ENCODE measurements at places on chromosomes 6 and 20.

GRCh38 chr6:24600903-24601302 is 45.1 kb downstream of the KIAA0319 start:
- peak; percentile 75 for DNase-seq

- no peak for DNase-seq
These were observed 159.3 kb upstream of the ECI2 start for GRCh38 chr6:4294636-4295035.

DNA sequence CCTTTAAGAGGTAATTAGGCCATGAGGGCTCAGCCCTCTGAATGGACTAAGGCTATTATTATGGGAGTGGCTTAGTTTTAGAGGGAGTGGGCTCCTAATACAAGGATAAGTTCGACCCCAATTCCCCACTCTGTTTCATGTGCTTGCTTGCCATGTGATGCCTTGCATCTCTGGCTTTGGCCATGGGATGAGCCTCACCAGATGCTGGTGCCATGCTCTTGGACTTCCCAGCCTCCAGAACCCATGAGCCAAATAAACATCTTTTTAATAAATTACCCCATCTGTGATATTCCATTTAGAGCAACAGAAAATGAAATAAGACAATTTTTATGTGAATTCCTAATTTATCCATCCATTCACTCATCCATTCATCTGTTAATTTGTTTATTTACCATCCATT is 50.3 kb downstream of the GTF2H5 start:
- DNase-seq, result no peak

DNA sequence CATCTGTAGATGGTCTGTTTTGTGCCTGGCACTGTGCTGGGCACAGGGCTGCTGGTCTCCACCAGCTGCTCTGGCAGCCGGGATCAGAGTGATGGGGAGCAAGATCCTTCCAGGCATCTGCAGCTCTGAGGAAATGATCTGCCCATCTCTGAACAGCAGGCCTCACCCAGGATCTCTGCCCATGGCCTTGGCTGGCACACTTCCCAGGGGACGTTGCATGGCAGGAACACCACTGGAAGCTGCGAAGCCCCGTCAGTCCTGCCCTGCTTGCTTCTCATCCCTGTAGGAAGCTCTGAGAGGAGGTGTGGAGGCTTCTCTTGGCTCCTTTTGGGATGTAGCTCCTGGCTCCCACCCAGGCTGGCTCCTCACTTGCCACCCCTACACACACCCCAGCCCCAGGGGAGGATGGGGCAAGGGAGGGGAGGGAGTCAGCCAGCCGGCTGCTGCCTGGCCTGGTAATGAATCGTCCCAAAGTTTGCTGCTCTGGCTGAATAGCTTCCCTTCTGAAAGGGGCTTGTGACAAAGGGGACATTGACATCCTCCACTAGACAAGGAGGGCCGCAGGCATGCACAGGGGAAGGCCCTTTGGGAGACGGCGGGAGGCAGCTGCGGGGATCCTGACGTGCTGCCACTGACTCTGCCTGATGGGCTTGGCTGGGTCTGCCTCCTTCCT is 108.9 kb downstream of the VEGFA start:
- no peak for DNase-seq

- DNase-seq, result no peak
These were observed 425.1 kb upstream of the SULF2 start for GRCh38 chr20:48210111-48211027.

GRCh38 chr6:107941627-107942026 is 16.4 kb downstream of the SEC63 start:
- no peak for DNase-seq

DNA sequence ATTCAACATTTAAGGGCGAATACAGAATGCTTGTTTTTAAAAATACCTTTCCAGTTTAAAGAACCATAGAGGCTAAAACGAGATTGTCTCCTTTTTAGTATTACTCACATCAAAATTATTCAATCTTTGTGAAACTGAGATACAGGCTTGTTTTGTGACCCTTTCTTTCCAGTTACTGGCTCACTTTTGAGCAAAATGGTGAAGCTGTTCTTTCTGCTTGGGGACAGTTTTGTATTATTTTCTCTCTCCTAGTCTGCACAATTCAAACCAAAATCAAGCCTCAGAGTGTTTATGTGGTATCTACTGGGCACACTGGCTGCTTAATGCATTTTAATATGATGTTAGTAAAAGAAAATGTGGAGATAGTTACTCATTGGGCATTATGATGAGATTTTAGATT is 36.5 kb downstream of the HIVEP1 start:
- DNase-seq, result no peak

DNA sequence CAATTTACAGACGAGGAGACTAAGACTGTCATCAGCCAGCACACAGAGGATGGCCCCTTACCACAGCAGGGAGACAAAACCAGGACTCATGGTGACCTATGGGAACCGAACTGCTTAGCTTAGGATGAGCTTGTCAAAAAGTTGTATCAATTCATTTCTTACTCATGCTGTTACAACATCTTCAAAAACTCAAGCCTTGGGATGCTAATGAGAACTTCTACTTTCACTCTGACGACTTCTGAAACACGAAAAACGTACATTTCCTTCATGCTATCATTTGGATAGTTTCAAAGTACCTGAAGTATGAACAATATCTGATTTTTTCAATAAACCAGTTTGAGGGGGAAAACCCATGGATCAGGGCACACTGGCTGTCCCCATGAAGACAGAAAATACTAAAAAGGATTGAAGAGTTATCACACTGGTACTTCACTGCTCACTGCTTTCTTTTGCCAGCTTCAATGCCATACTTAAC is 31.9 kb downstream of the HIVEP2 start:
- no peak for DNase-seq

- no peak for DNase-seq
These were observed 67.9 kb upstream of the SPACA1 start for GRCh38 chr6:87979737-87980136.

GRCh38 chr6:142966294-142966693 is 21.3 kb upstream of the HIVEP2 start:
- DNase-seq, result no peak

- no peak for DNase-seq
These were observed 90.5 kb upstream of the LY86 start for GRCh38 chr6:6497976-6498375.

- peak; percentile 82 for DNase-seq
These were observed 3.3 kb upstream of the PACSIN1 start for GRCh38 chr6:34462551-34462971.

DNA sequence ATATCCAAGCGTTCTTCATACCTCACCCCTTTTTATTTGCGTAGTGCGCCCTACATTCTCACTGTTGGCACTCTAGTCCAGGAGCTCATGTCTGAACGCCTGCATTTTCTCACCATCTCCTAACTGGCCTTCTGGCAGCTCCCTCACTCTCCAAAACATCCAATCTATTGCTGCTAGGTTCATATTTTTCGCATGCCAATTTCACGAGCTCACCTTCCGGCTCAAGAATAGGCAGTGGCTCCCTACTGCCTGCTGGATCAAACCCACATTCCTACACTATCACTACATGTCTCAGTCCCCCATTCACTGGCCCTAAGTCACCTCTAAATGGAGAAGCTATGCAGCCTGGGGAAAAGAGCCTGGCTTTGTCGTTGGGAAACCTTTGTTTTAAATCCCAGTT is 115.0 kb downstream of the IPCEF1 start:
- no peak for DNase-seq

GRCh38 chr6:24448828-24449525 is 40.4 kb downstream of the GPLD1 start:
- DNase-seq, result no peak

GRCh38 chr6:155782320-155782731 is 326.7 kb upstream of the NOX3 start:
- no peak for DNase-seq

DNA sequence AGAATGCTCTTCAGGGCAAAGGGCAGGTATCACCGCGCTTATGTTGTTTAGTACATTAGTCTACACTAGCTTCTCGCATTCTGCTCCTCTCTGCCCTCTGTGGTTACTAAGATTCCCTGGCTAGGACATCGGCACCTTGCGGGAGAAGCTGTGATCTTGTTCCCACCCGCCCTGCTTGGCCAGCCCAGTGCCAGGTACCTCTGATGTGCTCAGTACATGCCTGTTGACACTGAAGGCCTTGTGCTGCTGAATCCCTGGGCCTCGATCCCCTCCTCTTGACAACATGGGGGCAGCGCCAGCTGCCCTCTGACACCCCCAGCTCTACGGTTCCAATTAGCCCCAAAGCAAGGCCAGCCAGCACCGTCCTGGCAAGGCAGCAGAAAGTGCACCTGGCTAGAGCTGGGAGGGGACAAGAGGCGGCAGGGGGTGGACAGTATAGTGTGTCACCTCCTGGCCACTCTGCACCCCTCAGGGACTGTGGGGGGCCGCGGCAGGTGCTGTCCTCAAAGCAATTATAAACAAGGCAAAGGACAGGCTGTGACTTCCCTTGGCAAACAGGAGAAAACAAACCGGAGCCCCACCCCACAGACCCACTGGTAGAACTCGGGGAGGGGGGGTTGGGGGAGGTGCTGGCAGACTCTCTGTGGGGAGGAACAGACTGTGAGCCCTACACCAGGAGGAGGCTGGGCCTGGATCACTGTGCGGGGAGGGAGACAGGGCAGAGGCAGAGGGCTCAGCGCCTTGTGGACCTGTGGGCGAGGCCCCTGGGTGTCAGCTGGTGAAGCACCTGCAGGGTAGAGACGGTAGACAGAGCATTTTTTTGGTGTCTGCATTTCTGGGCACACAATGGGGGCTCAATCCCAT is 7.1 kb downstream of the TFEB start:
- DNase-seq, result no peak

- DNase-seq, result no peak
These were observed 127.3 kb downstream of the TNFRSF21 start for GRCh38 chr6:47182291-47182957.

Data from H7 (cell line).